Activated T-cell treated with anti-CD3 and anti-CD28 coated beads, Interleukin-2, amount 50 U/mL, for 48 hours (primary cell): ENCODE measurements at places on chromosomes 5 and 9.

DNA sequence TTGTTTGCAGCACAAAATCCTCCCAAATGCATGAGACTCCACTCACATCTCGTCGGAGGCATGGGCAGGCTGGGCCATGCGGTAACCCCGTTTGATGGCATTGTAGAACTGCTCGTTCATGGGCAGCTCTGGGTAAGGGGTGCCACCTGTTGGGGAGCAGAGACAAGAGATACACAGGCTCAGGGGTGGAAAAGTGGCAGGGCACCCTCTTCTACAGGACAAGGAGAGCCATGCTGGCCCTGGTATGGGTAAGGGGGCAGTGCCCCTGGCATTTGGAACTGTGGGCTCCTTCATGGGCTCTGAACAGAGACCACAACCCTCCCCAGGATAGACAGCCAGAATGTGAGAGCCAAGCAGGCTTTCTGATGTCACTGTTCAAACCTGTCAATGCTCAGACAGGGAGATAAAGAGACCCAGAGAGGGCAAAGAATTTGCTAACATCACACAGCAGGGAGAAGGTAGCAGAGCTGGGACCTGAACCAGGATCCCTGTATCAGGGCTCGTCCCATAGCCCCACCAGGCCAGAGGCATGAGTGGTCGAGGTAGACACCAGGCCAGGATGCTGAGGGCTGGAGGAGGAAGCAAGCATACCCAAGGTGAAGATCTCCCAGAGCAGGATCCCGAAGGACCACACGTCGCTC lies 33.2 kb upstream of the CSF1R start:
- DNase-seq = no peak

DNA sequence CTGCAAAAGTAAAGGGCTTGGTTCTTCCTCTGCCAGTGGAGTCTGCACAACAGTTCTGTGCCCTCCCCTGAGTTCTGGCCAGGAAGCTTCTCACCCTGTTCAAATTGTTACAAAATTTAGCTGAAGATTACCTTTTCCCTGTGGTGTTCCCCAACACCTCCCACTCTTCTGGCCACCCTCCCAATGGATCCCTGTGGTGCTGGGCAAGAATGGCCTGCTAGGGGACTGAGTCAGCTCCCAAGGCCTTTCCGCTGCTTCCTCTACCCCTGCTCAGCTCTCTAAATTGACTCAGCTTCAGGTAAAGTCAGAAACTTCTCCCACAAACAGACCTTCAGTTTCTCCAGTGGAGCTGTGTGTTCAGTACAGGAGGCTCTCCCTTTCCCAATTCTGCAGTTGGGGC lies 186.0 kb downstream of the NR2F1-AS1 start:
- no peak for DNase-seq

- no peak for DNase-seq
Observed at GRCh38 chr5:137401946-137402345, 97.2 kb downstream of the SPOCK1 start.

- DNase-seq = peak; percentile 33
Observed at GRCh38 chr9:129166623-129167557, 11.2 kb downstream of the IER5L start.

DNA sequence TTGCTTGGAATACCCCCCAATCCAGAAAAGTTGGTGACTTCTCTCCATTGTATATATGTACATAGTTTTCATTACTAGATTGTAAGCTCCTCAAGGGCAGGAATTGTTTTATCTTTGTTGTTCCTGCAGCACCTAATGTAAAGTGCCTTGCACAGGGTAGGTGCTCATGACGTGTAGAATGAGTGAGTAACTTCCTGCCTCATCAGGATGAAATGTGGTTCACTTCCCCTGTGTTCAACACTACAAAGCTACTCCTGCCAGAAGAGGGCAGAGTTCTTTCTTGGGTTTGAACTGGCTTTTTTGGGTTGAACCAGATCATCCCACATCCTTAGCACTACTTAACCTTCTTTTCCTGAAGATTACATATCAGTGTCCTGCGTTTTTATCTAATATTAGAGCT lies 23.9 kb downstream of the GTF3C4 start:
- DNase-seq = no peak

- DNase-seq = no peak
Observed at GRCh38 chr5:62007457-62007856, 298.5 kb upstream of the KIF2A start.
